Dermis microvascular lymphatic vessel endothelial cell (primary cell): ENCODE measurements at places on chromosomes 4 and X. TPM values are rescaled to one million over a fixed set of nuclear protein-coding genes. Genes with fewer than 3 reads are reported as not detected.

Gene RFC1
- total RNA-seq, result 47.6 and 50.8 TPM in 2 replicates

Gene SLIT2
- total RNA-seq, result 0.13 and 0.38 TPM in 2 replicates

Gene ING2
- 2.6 and 4.0 TPM in 2 replicates for total RNA-seq

Gene GYPB
- total RNA-seq, result not detected in 2 replicates
